ENCODE measurements at places on chromosomes 1 and 21.

DNA sequence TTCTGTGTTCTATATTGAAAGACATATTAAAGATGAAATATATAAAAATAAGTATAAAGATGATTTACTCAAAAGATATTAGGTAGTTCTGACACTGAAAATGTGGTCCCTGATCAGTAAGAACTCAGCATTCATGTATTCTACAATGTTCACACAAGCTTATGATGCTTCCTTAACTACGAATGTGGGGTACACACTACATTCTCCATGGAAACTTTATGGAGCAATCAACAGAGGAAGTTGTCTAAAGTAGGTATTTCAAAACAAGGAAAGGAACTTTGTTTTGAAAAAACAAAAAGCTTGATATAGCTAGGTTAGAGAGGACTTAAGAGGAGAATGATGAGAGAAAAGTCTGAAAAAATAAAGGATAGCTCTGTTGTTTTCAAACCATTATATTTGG lies 119.7 kb upstream of the RGS18 start:
- no peak for DNase-seq

DNA sequence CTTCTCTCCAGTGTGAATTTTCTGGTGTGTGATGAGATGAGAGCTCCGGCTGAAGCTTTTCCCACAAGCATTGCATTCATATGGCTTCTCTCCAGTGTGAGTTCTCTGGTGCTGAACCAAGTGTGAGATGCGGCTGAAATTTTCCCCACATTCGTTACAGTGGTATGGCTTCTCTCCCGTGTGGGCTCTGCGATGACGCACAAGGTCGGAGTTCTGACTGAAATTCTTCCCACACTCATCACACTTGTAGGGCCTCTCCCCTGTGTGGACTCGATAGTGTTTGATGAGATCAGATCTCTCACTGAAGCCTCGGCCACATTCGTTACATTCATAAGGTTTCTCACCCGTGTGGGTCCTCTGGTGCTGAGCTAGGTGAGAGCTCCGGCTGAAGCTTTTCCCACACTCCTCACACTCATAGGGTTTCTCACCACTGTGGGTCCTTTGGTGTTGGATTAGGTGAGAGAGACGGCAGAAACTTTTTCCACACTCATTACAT lies 7.4 kb downstream of the ZNF436 start:
- DNase-seq = no peak

DNA sequence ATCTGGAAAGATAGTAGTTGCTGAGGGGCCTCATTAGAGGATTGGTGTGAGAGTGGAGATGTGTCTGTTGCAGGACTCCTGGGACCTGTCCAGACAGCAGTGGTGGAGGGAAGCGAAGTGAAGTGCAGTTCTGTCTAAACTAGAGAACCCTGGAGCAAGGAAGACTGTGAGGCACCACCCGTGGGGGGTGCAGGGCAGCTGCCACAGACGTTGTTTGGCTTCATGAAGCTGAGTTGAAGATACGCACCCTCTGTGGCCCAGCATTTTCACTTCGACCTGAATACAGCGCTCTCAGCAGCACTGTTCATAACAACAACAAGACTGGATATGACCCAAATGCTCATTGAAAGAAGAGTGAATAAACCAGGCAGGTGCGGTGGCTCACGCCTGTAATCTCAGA lies 29.3 kb downstream of the ABCG1 start:
- no peak for DNase-seq

GRCh38 chr21:27572696-27573095 lies 605.8 kb upstream of the ADAMTS5 start:
- no peak for DNase-seq

GRCh38 chr21:21624674-21625073 lies 626.5 kb downstream of the NCAM2 start:
- no peak for DNase-seq

DNA sequence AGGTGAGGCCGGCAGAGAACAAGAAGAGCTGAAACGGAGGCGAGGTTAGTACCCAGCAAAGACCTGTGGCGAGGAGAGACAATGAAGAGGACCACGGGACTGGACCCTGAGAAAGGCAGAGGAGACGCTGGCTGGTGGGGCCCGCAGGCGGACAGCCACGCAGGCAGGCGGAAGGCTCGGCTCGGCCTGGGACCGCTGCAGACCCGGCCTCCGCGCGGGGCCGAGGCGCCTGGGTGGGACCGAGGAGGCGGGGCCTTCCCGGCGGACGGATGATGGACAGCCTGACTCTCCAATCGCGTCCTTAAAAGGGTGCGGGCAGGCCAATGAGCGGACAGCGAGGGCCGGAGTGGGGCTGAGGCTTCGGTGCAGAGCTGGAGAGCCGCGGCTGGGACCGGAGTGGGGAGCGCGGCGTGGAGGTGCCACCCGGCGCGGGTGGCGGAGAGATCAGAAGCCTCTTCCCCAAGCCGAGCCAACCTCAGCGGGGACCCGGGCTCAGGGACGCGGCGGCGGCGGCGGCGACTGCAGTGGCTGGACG lies at the start of gene MPZL1:
Gene MPZL1 (plus strand): TSS at position 366 of the 535 bp plus-strand sequence. CDS start 170 bp downstream, outside the sequence.
- DNase-seq = peak; percentile 87

GRCh38 chr1:208171616-208172422 lies 72.4 kb downstream of the PLXNA2 start:
- no peak for DNase-seq

DNA sequence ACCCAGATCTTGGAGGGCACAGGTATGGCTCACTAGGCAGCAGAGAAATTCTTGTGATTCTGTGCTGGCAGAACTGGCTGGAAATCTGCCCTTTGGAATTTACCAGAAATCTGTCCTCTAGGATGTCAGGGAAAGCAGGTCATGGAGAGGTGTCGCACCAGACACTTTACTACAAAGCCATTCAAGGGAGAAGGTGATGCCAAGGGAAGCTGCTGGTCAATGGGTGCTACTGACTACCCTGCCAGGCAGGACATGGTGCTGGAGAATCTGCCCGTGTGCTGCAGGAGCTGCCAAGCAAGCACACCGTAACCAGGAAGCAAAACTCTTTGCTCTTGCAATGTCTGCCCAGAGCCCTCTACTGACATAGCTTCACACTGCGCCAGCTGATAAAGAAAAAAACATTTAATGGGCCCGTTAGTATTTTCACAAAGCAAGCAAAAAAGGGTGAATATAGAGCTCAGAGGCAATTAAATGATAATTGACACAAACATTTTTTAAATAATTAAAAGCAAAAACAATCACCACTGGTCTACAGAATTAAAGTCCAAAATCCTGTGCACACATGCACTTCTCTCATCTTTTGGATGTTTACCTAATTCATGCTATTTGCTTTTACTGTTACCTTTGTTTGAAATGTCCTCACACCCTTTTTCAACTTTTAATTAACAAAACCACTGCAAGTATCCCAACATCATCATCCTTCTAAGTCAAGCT lies 7.2 kb upstream of the FBXO28 start:
- DNase-seq = no peak

DNA sequence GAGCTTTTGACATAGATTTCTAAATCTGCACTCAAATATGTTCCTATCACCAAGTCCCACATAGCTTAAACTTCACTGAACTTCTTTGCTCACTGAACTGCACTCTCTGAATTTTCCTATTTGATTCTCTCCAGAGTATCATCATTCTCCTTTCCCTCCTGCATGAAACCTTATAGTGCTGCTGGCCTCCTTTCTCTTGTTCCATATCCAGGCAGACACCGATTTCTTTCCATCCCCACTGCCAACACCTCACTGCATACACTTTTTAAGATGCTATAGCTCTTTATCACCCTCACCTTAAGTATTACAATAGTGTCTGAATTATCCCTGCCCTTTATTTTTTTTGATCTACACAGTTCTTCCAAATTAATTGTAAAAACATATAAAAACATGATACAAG lies 3.1 kb upstream of the TRIM45 start:
- no peak for DNase-seq

- DNase-seq = no peak
These were observed 99.5 kb downstream of the BCAR3 start for GRCh38 chr1:93581917-93582850.

DNA sequence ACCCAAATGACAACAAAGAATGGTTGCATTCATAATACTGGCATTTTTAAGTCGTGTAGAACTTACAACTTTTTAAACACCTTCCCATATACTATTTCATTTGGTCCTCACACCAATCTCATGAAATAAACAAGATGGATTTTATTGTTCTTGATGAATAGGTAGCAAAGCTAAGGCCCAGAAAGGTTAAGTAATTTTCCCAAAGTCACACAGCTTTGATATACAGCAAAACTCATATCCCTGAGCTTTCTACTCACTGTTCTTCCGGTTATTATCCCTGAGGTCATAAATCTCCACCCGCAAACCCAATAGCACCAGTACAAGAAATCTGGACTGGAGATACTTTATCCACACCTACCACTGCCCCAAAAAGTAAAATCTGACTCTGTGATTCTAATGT lies 186.2 kb downstream of the RUNX1 start:
- DNase-seq = no peak

DNA sequence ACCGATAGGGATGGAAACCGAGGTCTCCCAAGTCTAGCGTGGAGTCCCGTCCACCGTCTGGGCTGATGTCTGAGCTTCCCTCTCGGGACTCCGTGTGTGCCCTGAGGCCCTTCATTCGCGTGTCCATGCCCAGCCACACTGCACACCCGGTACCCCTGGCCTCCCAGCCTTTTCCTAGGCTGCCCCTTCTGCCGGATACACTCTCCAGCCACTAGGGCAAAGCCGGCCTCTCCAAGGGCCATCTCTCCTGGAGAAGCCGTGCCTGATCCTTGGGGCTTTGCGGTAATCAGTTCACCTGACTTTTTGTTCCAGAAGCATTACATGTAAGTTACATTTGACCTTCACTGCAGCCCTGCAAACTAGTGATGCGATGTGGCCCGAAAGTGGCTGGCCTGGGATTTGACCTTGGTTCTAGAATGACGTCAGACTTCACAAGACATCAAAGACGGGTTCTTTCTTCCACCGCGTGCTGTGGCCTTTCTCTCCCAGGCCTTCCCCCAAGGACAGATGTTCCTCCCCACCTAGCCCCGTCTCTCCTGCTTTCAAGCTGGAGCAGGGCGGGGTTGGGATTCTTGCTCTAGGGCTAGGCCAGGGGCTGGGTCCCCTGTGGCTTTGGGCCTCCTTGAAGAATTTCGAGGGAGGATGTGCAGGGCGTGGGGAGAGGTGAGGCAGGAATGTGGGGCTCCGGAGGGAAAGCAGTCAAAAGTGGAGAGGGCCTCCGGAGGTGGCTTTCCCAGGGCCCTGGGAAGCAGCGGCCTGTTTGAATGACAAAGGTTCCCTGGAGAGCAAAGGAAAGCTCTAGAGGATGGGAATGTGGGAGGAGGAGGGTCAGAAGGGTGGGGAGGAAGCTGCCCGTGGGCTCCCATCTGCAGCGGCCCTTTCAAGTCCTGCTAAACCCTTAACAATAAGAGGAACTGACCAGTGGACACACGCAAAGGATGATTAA lies 49.7 kb upstream of the SLC2A1 start:
- DNase-seq = no peak

DNA sequence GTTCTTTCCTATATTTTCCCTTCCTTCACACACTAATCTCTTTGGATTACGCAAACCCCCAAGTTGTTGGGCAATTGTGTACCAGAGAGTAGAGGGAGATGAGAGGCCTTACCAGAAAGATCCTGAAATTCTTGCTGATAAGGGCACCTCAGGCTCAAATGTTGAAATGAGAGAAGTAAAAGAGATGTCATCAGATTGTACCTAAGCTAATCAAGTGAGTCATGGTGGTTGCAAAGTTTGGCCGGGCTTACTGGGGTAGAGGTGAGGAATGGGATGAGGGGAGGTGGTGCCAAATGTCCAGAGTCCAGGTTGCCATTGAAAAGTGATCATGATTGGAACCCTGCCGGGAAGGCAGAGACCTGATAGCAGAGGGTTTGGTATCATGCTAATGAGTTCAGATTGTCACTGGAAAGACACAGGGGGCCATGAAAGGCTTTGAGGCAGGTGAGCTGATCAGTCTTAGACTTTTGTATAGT lies 43.1 kb downstream of the OPTC start:
- no peak for DNase-seq

- no peak for DNase-seq
These were observed 9.8 kb downstream of the NHLH1 start for GRCh38 chr1:160376525-160377131.

GRCh38 chr1:244918421-244919319 lies 54.3 kb upstream of the HNRNPU start:
- peak; percentile 67 for DNase-seq

DNA sequence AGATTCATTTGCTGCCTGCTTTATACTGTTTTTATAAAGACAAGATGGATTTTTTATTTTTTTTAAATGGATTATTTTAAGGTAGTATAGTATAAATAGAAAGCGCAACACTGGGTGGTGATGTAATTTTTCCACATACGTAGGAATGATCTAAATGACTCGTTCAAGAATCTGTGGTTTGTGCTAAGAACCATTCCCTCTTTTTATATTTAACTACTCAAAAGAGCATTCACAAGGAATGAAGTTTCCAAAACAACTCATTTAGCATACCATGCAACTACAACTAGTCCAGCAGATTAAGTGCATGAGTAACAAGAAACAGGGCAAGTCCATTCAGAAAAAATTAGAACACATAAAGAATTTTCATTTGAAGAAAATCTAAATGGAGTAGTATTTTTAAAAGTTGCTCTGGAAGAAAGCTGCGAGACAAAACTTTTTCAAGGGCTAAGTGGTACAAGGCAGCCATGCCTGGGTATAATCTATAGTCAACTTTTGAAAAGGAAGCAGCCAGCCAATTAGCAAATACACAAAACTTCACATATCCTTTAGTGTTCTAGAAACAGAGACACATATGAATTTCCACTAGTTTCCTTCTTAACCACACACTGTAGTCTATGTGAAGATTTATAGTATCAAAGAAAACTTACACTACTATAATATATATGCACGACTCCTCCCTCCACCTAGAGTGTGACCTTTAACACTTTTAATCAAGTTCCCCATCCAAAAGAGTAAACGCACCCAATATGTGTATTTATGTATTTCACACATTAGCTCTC lies 23.4 kb downstream of the GTF2B start:
- DNase-seq = no peak

DNA sequence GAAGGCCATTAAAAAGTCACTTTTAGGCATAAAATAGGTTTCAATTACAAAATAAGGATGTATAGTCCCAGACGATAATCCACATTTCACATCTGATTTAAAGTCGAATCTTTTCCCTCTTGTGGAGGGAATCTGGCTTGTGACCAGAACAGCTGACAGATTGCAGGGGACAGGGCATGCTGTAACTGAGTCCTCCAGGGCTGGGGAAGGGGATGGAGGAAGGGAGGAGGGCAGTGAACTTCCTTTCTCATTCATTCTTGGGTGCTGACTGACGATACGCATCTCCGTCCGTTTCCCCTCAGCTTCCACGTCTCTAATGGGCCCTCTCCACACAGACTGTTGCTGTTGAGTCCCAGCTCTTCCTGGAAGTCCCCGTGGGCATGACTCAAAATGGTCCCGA lies 108.1 kb upstream of the CSF3R start:
- no peak for DNase-seq
